Mesothelial cell of epicardium (in vitro differentiated cells): ENCODE measurements at places on chromosomes 6 and 20. TPM values are rescaled to one million over a fixed set of nuclear protein-coding genes. Genes with fewer than 3 reads are reported as not detected.

RSPH4A gene
- total RNA-seq = 0.78 to 1.2 TPM (median 0.89 TPM) in 3 replicates

STMN3 gene
- total RNA-seq = 29.9 to 34.1 TPM (median 32.1 TPM) in 3 replicates

DNA sequence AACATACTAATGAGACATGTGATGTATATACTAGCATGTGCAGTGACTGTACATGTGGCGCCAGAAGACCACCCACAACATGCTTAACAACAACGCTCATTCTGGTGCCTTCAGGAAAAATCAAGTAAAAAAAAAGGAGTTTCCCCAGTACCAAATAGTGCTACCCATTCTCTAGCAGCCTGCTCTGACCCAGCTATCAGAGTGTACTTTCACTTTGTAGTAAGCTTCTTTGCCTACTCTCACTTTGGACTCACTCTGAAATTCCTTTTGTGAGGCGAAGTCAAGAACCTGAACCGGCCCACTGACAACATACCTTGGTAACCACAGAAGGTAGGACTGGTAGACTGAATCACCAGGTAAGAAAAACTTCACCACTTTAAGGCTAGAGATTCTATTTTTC lies 1100.0 kb downstream of the GRIK2 start:
- no peak overlapping the region for H3K4me3 ChIP-seq
- H3K27me3 ChIP-seq = no peaks in the 10 kb centered on the region
- no peaks in the 10 kb centered on the region for H3K4me1 ChIP-seq
- no peak for DNase-seq
- H3K27ac ChIP-seq = no peak overlapping the region

DNA sequence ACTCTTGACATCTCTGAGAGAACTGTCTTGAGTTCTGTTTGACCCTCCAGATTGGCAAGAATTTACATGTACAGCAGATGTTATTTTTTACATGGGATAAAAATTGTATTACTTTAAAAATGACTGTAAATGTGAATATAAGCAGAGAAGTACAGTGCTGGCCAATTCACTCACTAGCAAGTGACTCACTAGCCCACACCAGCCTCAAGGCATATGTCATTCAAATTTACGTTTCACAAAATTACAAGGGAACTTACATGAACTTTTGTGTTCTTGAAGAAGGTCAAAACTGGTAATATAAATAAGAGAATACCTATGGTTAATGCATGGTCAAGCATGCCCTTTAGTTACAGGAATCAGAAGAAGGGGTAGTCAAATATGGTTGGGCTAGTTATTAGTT lies 54.0 kb upstream of the HMGCLL1 start:
- no peak for DNase-seq
- peaks cover 20% of the 10 kb centered on the region for H3K4me1 ChIP-seq
- peaks cover 2% of the 10 kb centered on the region for H3K27me3 ChIP-seq

- peaks cover 5% of the 10 kb centered on the region for H3K36me3 ChIP-seq
- no peaks in the 10 kb centered on the region for H3K27me3 ChIP-seq
- H3K4me3 ChIP-seq = no peak overlapping the region
- H3K4me1 ChIP-seq = peaks cover 8% of the 10 kb centered on the region
- H3K27ac ChIP-seq = no peak overlapping the region
Observed at GRCh38 chr6:128918886-128919285, 35.9 kb downstream of the LAMA2 start.
